Activated naive CD4-positive, alpha-beta T cell treated with anti-CD3 and anti-CD28 coated beads for 36 hours (primary cell): ENCODE measurements at places on chromosomes 13 and 19. TPM values are rescaled to one million over a fixed set of nuclear protein-coding genes. Genes with fewer than 3 reads are reported as not detected.

PRTN3 gene
- total RNA-seq, result not detected

PALM gene
- total RNA-seq, result 1.0 TPM

TNFSF13B gene
- 2.6 TPM for total RNA-seq

PRR12 gene
- total RNA-seq, result 16.9 TPM

ZNF43 gene
- total RNA-seq, result 27.8 TPM

SLC1A6 gene
- total RNA-seq, result not detected

BEST2 gene
- not detected for total RNA-seq

ZNF730 gene
- 0.52 TPM for total RNA-seq

B3GNT8 gene
- not detected for total RNA-seq

ZNF417 gene
- total RNA-seq, result 8.3 TPM

KANK3 gene
- total RNA-seq, result 0.36 TPM

LCP1 gene
- total RNA-seq, result 1,008 TPM

C19orf73 gene
- total RNA-seq, result 1.5 TPM

IRF3 gene
- 85.2 TPM for total RNA-seq

NRTN gene
- 0.42 TPM for total RNA-seq

FLT1 gene
- 21.8 TPM for total RNA-seq

BABAM1 gene
- total RNA-seq, result 109 TPM

YJU2 gene
- total RNA-seq, result 29.8 TPM

ZNF576 gene
- total RNA-seq, result 11.7 TPM

SULT2B1 gene
- total RNA-seq, result not detected

ATCAY gene
- total RNA-seq, result 0.07 TPM

NAPA gene
- total RNA-seq, result 75.1 TPM

MEIS3 gene
- total RNA-seq, result not detected

SUCLA2 gene
- total RNA-seq, result 44.4 TPM

TLE6 gene
- total RNA-seq, result 1.6 TPM

ZSCAN4 gene
- total RNA-seq, result not detected
